Stimulated activated effector memory CD8-positive, alpha-beta T cell treated with anti-CD3 and anti-CD28 coated beads, Interleukin-12 subunit alpha, Interleukin-12 subunit beta, amount 100 ng/mL, for 72 hours (primary cell): ENCODE measurements at places on chromosomes 7 and 10.

GRCh38 chr7:82778021-82778420 lies 334.4 kb upstream of the CACNA2D1 start:
- DNase-seq, result no peak

DNA sequence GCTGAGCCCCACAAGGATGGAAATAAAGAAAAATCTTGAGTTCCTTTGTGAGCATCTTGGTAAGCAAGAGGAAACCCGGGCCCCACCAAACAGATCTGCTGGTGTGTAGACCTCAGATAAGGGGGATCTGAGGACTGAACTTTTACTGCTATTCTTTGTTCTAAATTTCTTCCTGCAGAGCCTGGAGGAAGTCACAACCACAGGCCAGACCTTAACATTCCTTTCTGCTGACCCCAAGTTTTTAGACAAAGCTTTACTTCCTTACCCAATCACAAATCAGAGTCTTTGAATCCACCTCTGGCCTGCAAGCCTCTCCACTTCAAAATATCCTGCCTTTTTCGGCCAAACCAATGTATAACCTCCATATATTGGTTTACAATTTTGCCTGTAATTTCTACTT lies 352.6 kb upstream of the AUTS2 start:
- no peak for DNase-seq

DNA sequence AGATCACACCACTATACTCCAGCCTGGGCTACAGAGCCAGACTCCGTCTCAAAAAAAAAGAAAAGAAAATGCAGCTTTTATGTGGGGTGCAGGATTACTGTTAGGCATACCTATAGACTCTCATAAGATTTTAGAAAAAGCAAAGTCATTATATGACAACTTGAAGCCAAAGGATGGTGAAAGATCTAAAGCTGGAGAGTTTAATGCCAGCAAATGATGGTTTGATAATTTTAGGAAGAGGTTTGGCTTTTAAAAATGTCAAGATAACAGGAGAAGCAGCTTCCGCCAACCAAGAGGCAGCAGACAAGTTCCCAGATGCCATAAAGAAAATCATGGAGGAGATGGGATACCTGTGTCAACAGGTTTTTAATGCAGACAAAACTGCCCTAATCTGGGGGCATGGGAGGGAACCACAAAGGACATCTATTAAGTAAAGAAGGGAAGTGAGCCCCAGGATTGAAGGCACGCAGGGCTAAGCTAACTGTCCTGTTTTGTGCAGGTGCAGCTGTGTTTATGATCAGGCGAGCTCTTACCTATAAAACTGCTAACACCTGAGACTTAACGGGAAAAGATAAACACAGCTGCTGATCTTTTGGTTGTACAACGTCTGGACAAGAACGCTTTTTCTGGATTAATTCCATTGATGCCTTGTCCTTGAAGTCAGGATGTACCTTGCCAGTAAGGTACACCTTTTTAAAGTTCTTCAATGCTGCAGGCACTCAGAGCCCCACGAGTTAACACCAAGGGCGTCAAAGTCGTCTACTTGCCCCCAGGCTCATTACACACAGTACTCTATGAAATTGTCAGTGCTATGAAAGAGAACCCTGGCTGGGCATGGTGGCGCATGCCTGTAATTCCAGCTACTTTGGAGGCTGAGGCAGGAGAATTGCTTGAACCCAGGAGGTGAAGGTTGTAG lies 10.5 kb upstream of the ANKRD61 start:
- no peak for DNase-seq

- no peak for DNase-seq
Observed at GRCh38 chr7:55018361-55019190, at the start of gene EGFR. EGFR (plus strand) TSS chr7:55019017; CDS start chr7:55019278, 261 bp downstream.

DNA sequence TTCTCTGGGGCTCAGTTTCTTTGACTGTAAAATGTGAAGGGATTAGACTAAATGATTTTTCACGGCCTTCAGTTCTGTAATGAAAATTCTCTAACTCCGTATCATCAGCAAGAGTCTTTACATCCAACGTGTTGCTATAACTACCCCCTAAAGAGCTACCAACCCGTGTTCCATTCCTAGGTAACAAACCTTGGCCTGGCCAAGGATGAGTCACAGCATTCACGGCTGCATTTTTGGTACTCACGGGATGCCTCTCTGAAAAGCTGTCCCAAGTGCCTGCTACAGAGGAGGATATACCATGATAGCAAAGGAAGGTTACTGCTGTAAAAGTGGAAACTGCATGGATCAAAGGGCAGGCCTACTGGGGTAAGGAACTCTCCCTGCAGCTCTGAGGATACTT lies 5.9 kb downstream of the LRRC4 start:
- DNase-seq, result no peak

- DNase-seq, result no peak
Observed at GRCh38 chr10:11612021-11613001, 861 bp upstream of the USP6NL start.

GRCh38 chr10:118003126-118003525 lies 43.6 kb downstream of the RAB11FIP2 start:
- no peak for DNase-seq

- DNase-seq, result no peak
Observed at GRCh38 chr10:51773681-51774080, 74.3 kb upstream of the CSTF2T start.

DNA sequence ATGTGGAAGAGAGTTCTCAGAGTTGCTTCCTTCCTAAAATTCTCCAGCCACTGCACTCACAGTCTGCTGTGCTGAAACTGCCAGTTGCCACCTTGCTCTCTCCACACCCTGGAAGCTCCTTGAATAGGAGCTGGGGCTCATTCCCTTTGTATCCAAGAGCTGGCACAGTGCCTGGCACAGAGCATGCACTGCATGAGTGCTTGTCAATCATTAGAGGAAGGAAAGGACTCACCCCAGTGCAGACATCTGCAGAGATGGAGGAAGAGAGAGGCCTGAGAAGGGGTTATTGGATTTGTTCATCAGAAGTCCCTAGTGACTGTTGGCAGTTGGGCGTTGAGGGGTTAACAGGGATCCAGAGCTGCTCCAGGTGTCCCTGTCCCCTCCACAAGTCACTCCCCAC lies 41.7 kb upstream of the DUSP5 start:
- DNase-seq, result no peak

GRCh38 chr10:3136336-3136735 lies 36.2 kb downstream of the PITRM1 start:
- DNase-seq, result no peak
